Aorta (tissue), 5 donors: ENCODE measurements at places on chromosomes 2 and 18. TPM values are rescaled to one million over a fixed set of nuclear protein-coding genes. Genes with fewer than 3 reads are reported as not detected.

The APCDD1 gene
- 7.6 TPM for total RNA-seq

The MPV17 gene
- total RNA-seq, result 68.7 TPM

The IL36A gene
- not detected for total RNA-seq

The LONRF2 gene
- total RNA-seq, result 10.9 TPM

The LYPD6B gene
- not detected for total RNA-seq

The PPP1R1C gene
- 0.81 TPM for total RNA-seq

The CHRNG gene
- not detected for total RNA-seq

The LIMS4 gene
- total RNA-seq, result 22.4 TPM

DNA sequence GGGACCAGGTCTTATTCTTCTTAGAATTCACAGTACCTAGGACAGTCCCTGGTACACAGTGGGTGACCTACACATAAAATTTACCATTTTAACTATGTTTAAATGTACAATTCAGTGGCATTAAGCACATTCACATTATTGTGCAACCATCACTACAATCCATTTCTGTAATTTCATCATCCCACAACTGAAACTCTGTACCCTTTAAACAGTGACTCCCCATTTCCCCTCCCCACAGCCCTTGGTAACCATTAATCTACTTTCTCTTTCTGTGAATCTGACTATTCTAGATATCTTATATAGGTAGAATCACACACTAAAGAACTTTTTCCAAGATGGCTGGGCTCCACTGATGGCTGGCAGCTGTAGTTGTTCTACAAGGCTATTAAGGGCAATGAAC, 41.6 kb downstream of the GFPT1 start:
- no peak overlapping the region for H3K4me3 ChIP-seq
- H3K27me3 ChIP-seq, result no peaks in the 10 kb centered on the region
- no peak overlapping the region for H3K27ac ChIP-seq
- H3K36me3 ChIP-seq, result peaks cover 15% of the 10 kb centered on the region

DNA sequence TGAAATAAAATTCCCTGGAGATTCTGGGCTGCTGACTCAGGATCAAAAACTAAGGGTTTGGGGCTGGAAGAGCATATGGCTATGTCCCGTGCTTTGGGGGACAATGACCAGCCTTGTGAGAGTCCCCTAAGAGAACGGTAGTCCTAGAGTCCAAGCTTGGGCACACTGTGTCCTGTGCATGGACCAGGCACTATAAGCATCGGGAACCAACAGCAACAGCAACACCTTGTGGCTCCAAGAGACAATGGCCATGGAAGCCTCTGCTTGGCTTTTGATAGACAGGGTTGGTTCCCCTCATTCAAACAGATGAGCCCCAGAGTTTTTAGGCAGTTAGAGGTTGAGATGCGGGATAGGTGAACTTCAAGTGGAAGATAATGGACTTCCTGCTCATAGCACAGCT, 294.4 kb upstream of the CHAC2 start:
- no peak overlapping the region for H3K27ac ChIP-seq
- no peak for DNase-seq
- no peaks in the 10 kb centered on the region for H3K36me3 ChIP-seq
- H3K4me3 ChIP-seq, result no peak overlapping the region
- H3K27me3 ChIP-seq, result no peaks in the 10 kb centered on the region

- no peaks in the 10 kb centered on the region for H3K4me1 ChIP-seq
- DNase-seq, result no peak
- H3K27me3 ChIP-seq, result no peaks in the 10 kb centered on the region
- H3K4me3 ChIP-seq, result no peak overlapping the region
- H3K36me3 ChIP-seq, result no peaks in the 10 kb centered on the region
Measured at GRCh38 chr2:179677077-179677688, 184.2 kb downstream of the ZNF385B start.

DNA sequence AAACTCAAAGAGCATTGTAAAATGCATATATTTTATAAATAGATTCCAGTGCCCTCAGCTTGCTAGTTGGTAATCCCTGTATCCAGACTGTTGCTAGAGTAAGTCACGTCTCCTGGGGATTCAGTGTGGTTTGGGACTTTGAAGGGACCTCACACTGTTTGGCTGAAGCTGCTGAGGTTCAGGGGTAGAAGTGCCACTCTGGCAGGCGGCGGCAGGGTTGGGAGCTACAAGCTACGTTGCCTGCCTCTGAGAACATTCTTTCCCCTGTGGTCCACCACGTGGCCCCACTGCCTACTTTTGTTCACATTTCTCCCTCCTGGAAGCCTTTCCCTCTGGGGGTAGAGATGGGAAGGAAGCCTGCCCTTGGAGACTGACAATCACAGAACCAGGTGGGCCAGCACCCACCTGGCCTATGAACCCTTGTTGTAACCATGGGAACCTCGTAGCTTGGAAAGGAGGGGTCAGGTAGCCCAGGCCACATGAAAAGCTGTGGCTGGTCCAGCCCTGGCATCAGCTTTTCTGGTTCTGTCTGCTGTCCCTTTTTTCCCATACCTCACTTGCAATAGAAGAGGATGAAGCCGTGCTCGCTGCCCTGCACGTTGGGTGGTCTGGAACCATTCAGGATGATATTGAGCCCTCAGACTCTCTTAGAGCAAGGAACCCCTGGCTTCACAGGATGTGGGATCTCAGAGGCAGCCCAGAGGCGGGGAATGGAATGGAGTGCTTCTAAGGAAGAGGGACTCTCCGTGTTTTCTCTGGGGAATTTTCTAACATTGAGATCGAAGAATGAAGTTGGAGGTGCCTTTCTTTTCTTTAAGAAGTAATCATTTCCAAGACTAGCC, 2.9 kb downstream of the RNF144A start:
- no peaks in the 10 kb centered on the region for H3K4me1 ChIP-seq
- H3K27ac ChIP-seq, result no peak overlapping the region

DNA sequence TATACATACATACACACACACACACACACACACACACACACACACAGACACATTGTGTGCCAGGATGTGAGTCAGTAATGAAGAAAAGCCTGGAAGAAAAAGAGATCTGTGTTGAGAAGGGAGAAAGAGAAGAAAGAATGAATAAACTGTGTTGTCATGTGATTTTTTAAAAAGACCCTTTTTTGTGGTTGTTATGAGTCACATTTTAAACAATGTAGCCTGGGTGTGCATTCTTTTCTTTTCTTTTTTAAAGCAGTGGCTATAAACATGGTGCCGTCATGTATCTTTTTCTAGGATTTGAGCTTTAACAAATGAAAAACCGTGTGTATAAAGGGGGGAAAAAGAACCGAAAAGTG, 87.2 kb downstream of the NRP2 start:
- H3K4me1 ChIP-seq, result no peaks in the 10 kb centered on the region
- no peak overlapping the region for H3K4me3 ChIP-seq
- no peak for DNase-seq
- no peak overlapping the region for H3K27ac ChIP-seq
- peaks cover 7% of the 10 kb centered on the region for H3K36me3 ChIP-seq

GRCh38 chr2:98705333-98705617, 25.7 kb downstream of the MGAT4A start:
- H3K27me3 ChIP-seq, result no peaks in the 10 kb centered on the region
- no peak overlapping the region for H3K27ac ChIP-seq
- H3K36me3 ChIP-seq, result no peaks in the 10 kb centered on the region

GRCh38 chr2:71473346-71474031, 20.1 kb downstream of the DYSF start:
- H3K27me3 ChIP-seq, result no peaks in the 10 kb centered on the region
- no peak overlapping the region for H3K4me3 ChIP-seq
- H3K4me1 ChIP-seq, result no peaks in the 10 kb centered on the region
- no peak for DNase-seq
- no peak overlapping the region for H3K27ac ChIP-seq

- H3K27ac ChIP-seq, result no peak overlapping the region
- no peaks in the 10 kb centered on the region for H3K4me1 ChIP-seq
- no peaks in the 10 kb centered on the region for H3K27me3 ChIP-seq
- no peaks in the 10 kb centered on the region for H3K36me3 ChIP-seq
- DNase-seq, result no peak
Measured at GRCh38 chr18:51852681-51853080, 487.3 kb upstream of the DCC start.

GRCh38 chr2:9440058-9440727, 16.7 kb downstream of the CPSF3 start:
- H3K27ac ChIP-seq, result no peak overlapping the region
- H3K4me1 ChIP-seq, result no peaks in the 10 kb centered on the region
- H3K4me3 ChIP-seq, result no peak overlapping the region
- H3K36me3 ChIP-seq, result no peaks in the 10 kb centered on the region
- no peak for DNase-seq
- no peaks in the 10 kb centered on the region for H3K27me3 ChIP-seq

- H3K27me3 ChIP-seq, result no peaks in the 10 kb centered on the region
- no peaks in the 10 kb centered on the region for H3K4me1 ChIP-seq
- no peak overlapping the region for H3K4me3 ChIP-seq
Measured at GRCh38 chr2:17588031-17588430, 47.5 kb downstream of the VSNL1 start.

DNA sequence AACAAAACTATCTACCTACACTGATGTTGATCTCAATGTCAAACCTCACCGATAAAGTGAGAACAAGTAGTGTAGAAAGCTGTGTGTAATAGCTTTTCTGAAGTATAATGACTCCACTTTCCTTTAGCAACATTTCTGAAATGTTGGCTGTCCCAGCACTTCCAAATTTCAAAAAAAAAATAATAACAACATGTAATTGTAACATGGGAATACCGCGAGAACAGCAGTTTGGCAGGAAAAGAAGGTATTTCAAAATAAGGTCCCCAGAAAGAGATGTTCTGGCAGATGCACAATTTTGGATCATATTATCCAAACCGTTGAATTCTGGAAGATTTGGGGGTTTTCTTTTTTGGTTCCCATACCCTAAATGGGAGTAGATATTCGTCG, 352.0 kb downstream of the ARHGAP15 start:
- no peaks in the 10 kb centered on the region for H3K27me3 ChIP-seq
- H3K36me3 ChIP-seq, result no peaks in the 10 kb centered on the region
- no peak for DNase-seq
- no peak overlapping the region for H3K4me3 ChIP-seq
- H3K27ac ChIP-seq, result peak overlapping the region; percentile 87

GRCh38 chr2:33215299-33215698, 261.1 kb upstream of the RASGRP3 start:
- no peak overlapping the region for H3K4me3 ChIP-seq
- peak; percentile 92 for DNase-seq
- no peaks in the 10 kb centered on the region for H3K36me3 ChIP-seq
- no peaks in the 10 kb centered on the region for H3K27me3 ChIP-seq

DNA sequence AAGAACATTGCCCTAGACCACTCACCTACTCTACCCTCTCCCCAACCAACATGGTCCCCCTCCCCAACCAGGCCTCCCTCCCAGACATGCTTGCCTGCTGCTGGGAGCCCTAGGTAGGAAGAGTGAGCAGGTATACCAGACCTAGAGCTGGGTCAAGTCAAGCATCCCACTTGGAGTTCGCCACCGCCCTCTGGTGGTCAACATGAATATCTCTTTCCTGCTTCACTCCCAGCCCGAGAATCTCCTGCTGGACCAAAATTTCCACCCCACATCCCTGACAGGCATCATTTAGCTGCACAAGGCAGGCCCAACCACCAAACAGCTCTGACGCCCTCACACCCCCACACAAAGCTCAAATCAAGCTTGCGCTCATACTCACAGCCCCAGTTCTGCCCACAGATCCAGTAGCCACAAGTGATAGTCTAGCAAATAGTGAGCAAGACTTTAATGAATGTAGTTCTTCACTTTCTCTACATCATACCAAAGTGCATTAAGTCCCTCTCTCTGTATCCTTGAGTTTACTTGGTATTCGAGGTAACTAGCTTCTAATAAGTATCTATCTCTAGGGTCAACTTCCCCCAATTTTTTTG, 116.0 kb downstream of the TNS1 start:
- H3K27me3 ChIP-seq, result no peaks in the 10 kb centered on the region
- H3K27ac ChIP-seq, result peak overlapping the region; percentile 48
- peaks cover 36% of the 10 kb centered on the region for H3K36me3 ChIP-seq
- H3K4me1 ChIP-seq, result no peaks in the 10 kb centered on the region

DNA sequence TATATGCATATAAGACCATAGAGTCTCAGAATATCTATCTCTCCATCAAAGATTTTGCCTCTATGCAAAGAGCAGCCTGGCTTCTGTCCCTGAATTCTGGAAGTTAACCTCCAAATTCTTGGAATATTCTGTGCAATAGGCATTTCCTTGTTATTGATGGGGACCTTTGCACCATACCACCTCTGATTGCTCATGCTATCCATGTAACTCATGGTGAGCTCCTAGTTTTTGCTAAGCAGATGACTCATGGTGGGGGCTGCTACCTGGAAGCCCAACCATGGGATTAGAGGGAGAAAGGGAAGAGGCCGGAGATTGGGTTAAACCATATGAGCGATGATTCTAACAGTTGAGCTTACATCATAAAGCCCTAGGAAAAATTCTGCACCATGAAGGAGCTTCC, 310.2 kb upstream of the FIGN start:
- no peak for DNase-seq
- H3K27ac ChIP-seq, result no peak overlapping the region
- H3K4me3 ChIP-seq, result no peak overlapping the region
- no peaks in the 10 kb centered on the region for H3K4me1 ChIP-seq
- H3K36me3 ChIP-seq, result no peaks in the 10 kb centered on the region
